Fibroblast of lung (primary cell): ENCODE measurements at places on chromosomes 6 and 20.

GRCh38 chr20:44026647-44027342 lies 112.1 kb downstream of the TOX2 start:
- peaks cover 5% of the 10 kb centered on the region for H3K4me1 ChIP-seq
- H3K36me3 ChIP-seq, result no peaks in the 10 kb centered on the region
- no peak for DNase-seq

GRCh38 chr20:19269737-19270340 lies 57.4 kb downstream of the SLC24A3 start:
- H3K27ac ChIP-seq, result no peak overlapping the region
- DNase-seq, result peak; percentile 58
- no peaks in the 10 kb centered on the region for H3K36me3 ChIP-seq
- H3K4me3 ChIP-seq, result no peak overlapping the region

GRCh38 chr20:17810062-17810631 lies 110.4 kb downstream of the BANF2 start:
- peak; percentile 46 for DNase-seq
- no peak overlapping the region for H3K4me3 ChIP-seq
- no peaks in the 10 kb centered on the region for H3K36me3 ChIP-seq
- H3K27ac ChIP-seq, result peak overlapping the region; percentile 47
- H3K27me3 ChIP-seq, result no peaks in the 10 kb centered on the region

GRCh38 chr6:41162687-41163418 lies at the start of gene TREM2:
TSS of gene TREM2 (minus strand) at chr6:41163116. CDS start at chr6:41163082, 34 bp downstream.
- H3K27me3 ChIP-seq, result no peaks in the 10 kb centered on the region
- H3K4me1 ChIP-seq, result no peaks in the 10 kb centered on the region
- H3K27ac ChIP-seq, result no peak within 1 kb of the TSS
- no peaks in the 10 kb centered on the region for H3K36me3 ChIP-seq
- no peak within 1 kb of the TSS for H3K4me3 ChIP-seq
- no peak for DNase-seq

GRCh38 chr6:36838896-36839748 lies at the start of gene CPNE5:
TSS of gene CPNE5 (minus strand) at chr6:36839444. CDS start at chr6:36839377, 67 bp downstream.
- H3K27me3 ChIP-seq, result peaks cover 22% of the 10 kb centered on the region
- no peaks in the 10 kb centered on the region for H3K36me3 ChIP-seq
- H3K4me1 ChIP-seq, result peaks cover 8% of the 10 kb centered on the region
- H3K27ac ChIP-seq, result no peak within 1 kb of the TSS
- H3K4me3 ChIP-seq, result peak within 1 kb of the TSS; percentile 34

DNA sequence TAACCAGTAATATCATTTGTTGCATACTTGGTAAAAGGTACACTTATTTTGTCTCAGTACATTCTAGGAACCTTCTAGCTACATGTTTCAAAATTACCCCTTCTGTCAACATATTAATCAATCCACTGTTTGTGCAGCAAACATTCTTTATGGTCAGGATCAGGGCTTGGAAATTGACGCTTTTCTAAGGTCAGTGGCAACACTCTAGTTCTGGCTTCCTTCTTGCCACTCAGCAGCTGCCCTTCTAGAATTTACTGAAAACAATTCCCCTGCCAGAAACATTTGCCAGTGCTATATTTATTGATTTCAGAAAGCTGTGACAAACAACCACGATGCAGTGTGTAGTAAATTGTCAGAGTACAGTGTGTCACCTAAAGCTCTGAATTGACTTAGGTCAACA lies 84.7 kb upstream of the FBXL4 start:
- H3K4me1 ChIP-seq, result no peaks in the 10 kb centered on the region
- no peak overlapping the region for H3K4me3 ChIP-seq
- H3K27ac ChIP-seq, result no peak overlapping the region
- no peak for DNase-seq
- H3K27me3 ChIP-seq, result no peaks in the 10 kb centered on the region

DNA sequence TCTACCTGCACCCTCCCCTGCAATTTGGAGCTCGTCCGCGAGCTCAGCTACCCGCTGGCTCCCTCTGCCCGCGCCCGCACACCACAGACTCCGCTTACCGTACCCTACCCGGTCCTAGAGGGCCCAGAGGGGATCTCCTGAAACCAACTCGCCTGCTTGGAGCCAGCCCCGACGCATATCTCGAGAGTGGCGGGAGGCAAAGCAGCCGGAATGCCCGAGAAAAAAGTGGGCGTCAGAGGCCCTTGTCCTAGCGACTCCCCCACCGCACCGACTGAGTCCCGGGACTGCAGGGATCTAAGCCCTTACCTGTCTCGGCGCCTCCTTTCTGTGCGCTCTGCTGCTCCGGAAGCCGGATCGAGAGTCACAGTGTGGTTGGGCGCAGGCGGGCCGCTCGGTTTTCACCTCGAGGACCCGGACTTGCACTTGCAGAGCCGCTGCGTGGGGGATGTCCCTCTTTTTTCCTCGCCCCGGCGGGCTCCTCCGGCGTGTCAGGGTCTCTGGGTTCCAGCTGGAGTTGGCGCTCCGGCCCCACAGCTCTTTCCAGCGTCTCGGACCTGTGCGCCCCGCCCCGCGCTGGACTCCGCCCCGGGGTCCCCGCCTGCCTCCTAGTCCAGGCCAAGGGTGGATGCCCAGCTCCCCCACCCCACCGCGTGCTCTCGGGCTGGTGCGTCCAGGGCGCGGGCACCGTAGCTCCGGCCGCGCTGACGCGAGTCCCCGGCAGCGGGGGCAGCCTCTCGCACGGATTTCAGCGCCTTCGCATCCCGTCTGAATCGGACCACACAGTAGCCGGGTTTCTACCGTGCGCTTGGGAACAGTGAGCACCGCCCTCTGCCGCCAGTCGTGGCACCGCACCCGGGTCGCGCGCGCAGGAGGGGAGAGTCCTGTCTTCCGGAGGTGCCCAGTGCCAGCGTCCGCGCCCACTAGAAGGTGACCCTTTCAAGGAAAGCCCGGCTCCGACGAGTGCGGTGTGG lies at the start of gene PROKR2:
TSS of gene PROKR2 (minus strand) at position 767 of the 971 bp plus-strand sequence. CDS start 2,585 bp downstream, outside the sequence.
- DNase-seq, result no peak
- H3K27me3 ChIP-seq, result peaks cover 13% of the 10 kb centered on the region
- no peak within 1 kb of the TSS for H3K4me3 ChIP-seq

GRCh38 chr20:848193-848592 lies 14.7 kb downstream of the FAM110A start:
- peaks cover 2% of the 10 kb centered on the region for H3K36me3 ChIP-seq
- DNase-seq, result no peak
- H3K4me1 ChIP-seq, result no peaks in the 10 kb centered on the region

GRCh38 chr6:119768201-119768600 lies 418.6 kb upstream of the MAN1A1 start:
- H3K4me3 ChIP-seq, result no peak overlapping the region
- DNase-seq, result no peak
- no peaks in the 10 kb centered on the region for H3K4me1 ChIP-seq
- no peak overlapping the region for H3K27ac ChIP-seq
- H3K36me3 ChIP-seq, result no peaks in the 10 kb centered on the region

- peaks cover 8% of the 10 kb centered on the region for H3K4me1 ChIP-seq
- peak overlapping the region; percentile 72 for H3K27ac ChIP-seq
- peak; percentile 95 for DNase-seq
- H3K36me3 ChIP-seq, result peaks cover 18% of the 10 kb centered on the region
Observed at GRCh38 chr20:63740627-63741353, 1.2 kb downstream of the SLC2A4RG start.

DNA sequence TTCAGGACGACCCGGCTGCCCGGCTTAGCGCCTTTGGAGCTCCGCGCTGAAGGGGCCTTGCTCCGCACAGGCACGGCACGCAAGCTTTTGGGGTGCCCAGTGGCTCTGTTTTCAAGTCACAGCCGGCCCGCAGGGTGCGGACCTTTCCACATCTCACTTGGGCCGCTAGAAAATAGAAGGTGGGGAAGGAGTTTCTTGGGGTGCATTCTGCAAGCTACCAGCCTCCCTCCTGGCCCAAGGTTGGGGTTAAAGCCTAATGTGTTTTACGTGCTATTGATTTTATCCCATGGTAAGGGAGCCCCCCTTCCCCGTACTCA lies 561 bp downstream of the KAT14 start:
- peak overlapping the region; percentile 91 for H3K4me3 ChIP-seq
- DNase-seq, result no peak
- no peaks in the 10 kb centered on the region for H3K27me3 ChIP-seq
- H3K27ac ChIP-seq, result peak overlapping the region; percentile 68
- no peaks in the 10 kb centered on the region for H3K4me1 ChIP-seq

DNA sequence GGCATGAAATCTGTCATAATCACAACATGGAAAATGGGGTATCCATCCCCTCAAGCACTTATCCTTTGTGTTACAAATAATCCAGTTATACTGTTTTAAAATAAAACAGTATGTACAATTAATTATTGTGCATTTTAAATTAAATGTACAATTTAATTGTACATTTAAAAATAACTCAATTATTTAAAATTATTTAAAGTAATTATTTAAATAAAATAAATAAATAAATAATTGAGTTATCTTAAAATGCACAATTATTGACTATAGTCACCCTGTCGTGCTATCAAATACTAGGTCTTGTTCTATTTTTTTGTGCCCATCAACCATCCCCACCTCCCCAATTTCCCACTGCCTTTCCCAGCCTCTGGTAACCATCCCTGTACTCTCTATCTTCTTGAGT lies 66.9 kb upstream of the KCNG1 start:
- H3K4me3 ChIP-seq, result no peak overlapping the region
- no peak for DNase-seq
- peaks cover 27% of the 10 kb centered on the region for H3K27me3 ChIP-seq
- H3K36me3 ChIP-seq, result no peaks in the 10 kb centered on the region

DNA sequence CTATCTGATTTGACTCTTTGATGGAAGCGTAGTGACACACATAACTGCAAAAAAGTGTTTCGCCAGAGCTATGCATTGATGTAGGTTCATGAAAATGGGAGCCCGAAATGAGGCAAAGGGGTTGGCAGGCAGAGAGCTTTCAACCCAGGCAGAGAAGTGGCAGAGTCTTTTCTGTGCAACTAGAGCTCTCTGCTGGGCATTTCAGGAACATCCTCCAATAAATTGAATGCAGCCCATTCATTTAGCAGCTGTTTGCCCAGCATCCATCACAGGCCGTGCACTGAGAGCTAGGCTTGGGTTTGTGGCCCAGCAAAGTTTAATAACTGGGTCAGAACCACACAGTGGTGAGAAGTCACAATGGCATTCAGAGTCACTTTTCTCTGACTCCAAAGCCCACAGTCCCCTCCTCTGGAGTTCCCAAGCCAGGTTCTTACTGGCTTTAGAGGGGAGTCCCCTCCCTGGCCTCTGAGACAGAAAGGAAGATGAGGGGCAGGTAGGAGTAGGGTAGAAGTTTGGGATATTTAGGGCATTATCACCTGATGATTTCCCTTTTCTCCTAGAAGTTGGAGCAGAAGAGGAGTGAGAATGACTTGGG lies 31.8 kb upstream of the ELMO2 start:
- no peak overlapping the region for H3K27ac ChIP-seq
- no peaks in the 10 kb centered on the region for H3K36me3 ChIP-seq
- peak; percentile 21 for DNase-seq

GRCh38 chr6:138198430-138199091 lies 19.7 kb downstream of the PBOV1 start:
- H3K36me3 ChIP-seq, result no peaks in the 10 kb centered on the region
- no peak overlapping the region for H3K27ac ChIP-seq
- no peaks in the 10 kb centered on the region for H3K27me3 ChIP-seq
- DNase-seq, result no peak
- no peaks in the 10 kb centered on the region for H3K4me1 ChIP-seq

- no peaks in the 10 kb centered on the region for H3K36me3 ChIP-seq
- H3K4me1 ChIP-seq, result no peaks in the 10 kb centered on the region
- DNase-seq, result no peak
- H3K27me3 ChIP-seq, result peaks cover 2% of the 10 kb centered on the region
Observed at GRCh38 chr6:15020119-15020770, 225.6 kb upstream of the JARID2 start.

- H3K27me3 ChIP-seq, result no peaks in the 10 kb centered on the region
- no peak overlapping the region for H3K27ac ChIP-seq
- DNase-seq, result peak; percentile 73
Observed at GRCh38 chr6:72798196-72798595, 176.3 kb downstream of the KCNQ5 start.

- H3K27me3 ChIP-seq, result no peaks in the 10 kb centered on the region
- peak overlapping the region; percentile 32 for H3K4me3 ChIP-seq
- no peaks in the 10 kb centered on the region for H3K4me1 ChIP-seq
- H3K36me3 ChIP-seq, result no peaks in the 10 kb centered on the region
Observed at GRCh38 chr6:6546318-6547109, 42.0 kb upstream of the LY86 start.

DNA sequence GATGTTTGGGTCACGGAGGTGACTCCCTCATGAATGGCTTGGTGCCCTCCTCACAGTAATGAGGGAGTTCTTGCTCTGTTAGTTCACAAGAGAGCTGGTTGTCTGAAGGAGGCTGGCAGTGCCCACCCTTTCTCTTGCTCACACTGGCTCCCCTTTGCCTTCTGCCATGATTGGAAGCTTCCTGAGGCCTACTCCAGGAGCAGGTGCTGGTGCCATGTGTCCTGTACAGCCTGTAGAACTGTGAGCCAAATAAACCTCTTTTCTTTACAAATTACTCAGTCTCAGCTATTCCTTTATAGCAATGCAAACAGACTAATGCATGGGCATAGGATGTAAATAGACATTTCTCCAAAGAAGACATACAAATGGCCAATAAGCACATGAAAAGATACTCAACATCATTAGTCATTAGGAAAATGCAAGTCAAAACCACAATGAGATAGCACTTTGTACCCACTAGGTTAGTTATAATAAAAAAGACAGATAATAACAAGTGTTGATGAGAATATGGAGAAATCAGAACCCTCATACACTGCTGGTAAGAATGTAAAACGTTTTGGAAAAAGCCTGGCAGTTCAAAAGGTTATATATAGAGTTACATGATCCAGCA lies 17.7 kb downstream of the C20orf203 start:
- no peaks in the 10 kb centered on the region for H3K4me1 ChIP-seq
- no peaks in the 10 kb centered on the region for H3K36me3 ChIP-seq
- H3K4me3 ChIP-seq, result no peak overlapping the region
- DNase-seq, result no peak
- no peaks in the 10 kb centered on the region for H3K27me3 ChIP-seq

- peak; percentile 83 for DNase-seq
- H3K4me1 ChIP-seq, result peaks cover 15% of the 10 kb centered on the region
Observed at GRCh38 chr6:157614026-157614568, 208.9 kb upstream of the SNX9 start.

GRCh38 chr6:25441663-25442270 lies 162.6 kb downstream of the CARMIL1 start:
- H3K36me3 ChIP-seq, result no peaks in the 10 kb centered on the region
- no peaks in the 10 kb centered on the region for H3K27me3 ChIP-seq
- H3K4me3 ChIP-seq, result no peak overlapping the region
- no peak for DNase-seq
- H3K27ac ChIP-seq, result no peak overlapping the region
- no peaks in the 10 kb centered on the region for H3K4me1 ChIP-seq

GRCh38 chr20:47466213-47466612 lies 35.5 kb upstream of the NCOA3 start:
- peaks cover 8% of the 10 kb centered on the region for H3K4me1 ChIP-seq
- no peak overlapping the region for H3K27ac ChIP-seq
- H3K36me3 ChIP-seq, result no peaks in the 10 kb centered on the region
- H3K27me3 ChIP-seq, result no peaks in the 10 kb centered on the region
- DNase-seq, result no peak

GRCh38 chr20:2451939-2452732 lies 18.5 kb downstream of the SNRPB start:
- no peak overlapping the region for H3K4me3 ChIP-seq
- DNase-seq, result peak; percentile 55

GRCh38 chr6:84752118-84752850 lies 12.1 kb downstream of the TBX18 start:
- H3K27ac ChIP-seq, result no peak overlapping the region
- no peak overlapping the region for H3K4me3 ChIP-seq
- H3K27me3 ChIP-seq, result no peaks in the 10 kb centered on the region
- no peaks in the 10 kb centered on the region for H3K4me1 ChIP-seq
- H3K36me3 ChIP-seq, result no peaks in the 10 kb centered on the region

- no peaks in the 10 kb centered on the region for H3K36me3 ChIP-seq
- H3K27ac ChIP-seq, result no peak overlapping the region
- H3K4me3 ChIP-seq, result no peak overlapping the region
- peaks cover 6% of the 10 kb centered on the region for H3K4me1 ChIP-seq
- no peaks in the 10 kb centered on the region for H3K27me3 ChIP-seq
- no peak for DNase-seq
Observed at GRCh38 chr6:132763269-132763668, 5.6 kb upstream of the VNN2 start.
